Ecto neural progenitor cell (in vitro differentiated cells): ENCODE measurements at places on chromosomes 6 and 20.

DNA sequence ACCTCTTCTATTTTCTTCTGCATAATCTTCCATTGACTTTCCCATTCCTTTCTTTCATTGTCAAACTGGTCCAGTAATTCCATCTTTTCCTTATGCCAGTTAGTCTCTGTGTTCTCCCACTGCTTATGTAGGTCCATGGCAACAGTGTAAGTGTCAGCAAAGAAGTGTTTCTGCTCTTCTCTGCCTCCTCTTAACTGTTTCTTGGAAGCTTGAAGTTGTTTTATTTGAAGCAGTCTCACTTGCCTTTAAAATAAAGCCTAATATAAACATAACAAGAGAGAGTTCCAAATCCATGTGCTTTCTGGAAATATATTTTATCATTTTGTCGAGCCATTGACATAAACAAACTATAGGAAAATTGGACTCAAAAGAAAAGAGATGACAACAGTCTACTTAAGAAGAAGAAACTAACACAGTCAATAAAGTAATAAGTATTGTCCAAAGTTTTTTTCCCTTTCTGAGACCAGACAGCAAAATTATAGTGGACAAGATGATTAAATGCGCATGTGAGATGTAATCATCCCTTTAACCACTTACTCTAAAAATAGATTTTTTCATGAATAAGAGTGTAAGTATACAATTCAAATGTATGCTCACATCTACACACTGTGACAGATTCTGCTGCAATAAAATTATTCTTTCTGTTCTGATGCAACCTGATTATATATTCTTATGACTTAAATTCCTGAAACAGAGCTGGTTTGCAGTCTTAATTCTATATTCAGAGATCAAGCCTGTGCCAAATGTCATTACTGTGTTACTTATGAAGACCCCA, 5.2 kb downstream of the KIAA0408 start:
- no peak for DNase-seq

DNA sequence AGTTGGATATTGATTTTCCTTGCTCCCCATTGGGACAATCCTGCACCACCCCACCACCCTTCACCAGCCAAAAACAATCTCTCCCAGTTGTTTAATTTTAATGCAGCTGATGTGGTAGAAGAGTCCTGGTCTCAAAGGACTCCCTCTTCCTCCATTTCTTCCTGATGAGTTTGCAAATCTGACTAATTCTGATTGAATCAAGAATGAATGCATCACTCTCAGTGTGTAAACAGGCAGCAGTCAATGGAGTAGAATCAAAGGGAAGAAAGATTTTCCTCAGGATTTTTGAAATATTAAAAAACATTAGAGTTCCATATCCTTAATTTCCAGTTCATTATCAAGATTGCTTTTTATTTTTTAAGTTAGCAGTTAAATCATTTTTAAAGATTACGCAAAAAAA, 54.0 kb downstream of the PLG start:
- DNase-seq: no peak

DNA sequence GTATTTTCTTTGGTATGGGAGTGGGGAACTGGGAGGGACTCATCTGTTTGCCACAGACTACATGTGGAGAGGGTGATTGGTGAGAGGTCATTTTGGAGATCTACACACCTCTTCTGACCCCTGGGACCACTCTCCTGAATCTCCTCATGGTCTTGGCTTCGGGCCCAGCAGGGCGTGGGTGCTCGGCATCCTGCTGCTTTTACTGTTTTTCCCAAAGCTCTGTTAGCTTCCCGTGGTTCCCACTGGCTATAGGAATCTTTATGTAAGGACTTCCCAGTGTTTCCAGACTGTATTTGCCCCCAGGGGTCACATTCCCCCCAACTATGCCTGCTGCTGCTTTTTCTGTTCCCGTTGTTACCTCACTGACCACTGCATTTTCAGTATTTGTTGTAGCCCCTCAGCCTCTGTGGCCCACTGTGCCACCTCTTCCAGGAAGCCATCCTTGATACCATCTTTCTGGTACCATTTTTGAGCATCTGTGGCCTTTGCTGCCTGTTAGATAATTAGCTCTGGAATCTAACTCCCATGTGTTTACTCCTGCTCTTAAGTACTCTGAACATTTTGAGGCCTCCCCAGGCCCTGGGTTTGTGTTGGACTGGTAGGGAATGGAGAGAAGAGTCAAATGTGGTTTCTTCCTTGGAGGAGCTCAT, 14.9 kb downstream of the PLCG1 start:
- DNase-seq: no peak

- DNase-seq: no peak
These were observed 652.8 kb downstream of the PRKN start for GRCh38 chr6:162074641-162075275.

GRCh38 chr6:112231164-112231563, 23.2 kb downstream of the LAMA4 start:
- no peak for DNase-seq

DNA sequence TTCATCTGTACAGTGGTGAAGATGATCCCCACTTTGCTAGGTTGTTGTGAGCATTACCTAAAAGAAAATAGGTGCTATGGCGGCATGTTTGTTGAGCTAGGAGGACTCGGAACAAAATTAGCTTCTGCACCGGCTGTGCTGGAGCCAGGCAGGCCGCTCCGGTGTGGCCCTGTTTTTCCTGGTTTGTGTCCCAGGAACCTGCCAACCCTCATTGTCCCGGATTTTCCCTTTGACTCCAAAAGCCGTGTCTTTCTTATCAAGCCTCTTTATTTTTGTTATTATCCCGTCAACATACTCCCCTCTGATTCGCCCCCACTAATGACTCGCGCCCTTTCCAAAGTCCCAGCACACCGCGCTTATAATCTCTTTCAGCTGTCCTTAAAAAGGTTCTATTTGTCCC, 117.0 kb downstream of the MYLK4 start:
- no peak for DNase-seq

DNA sequence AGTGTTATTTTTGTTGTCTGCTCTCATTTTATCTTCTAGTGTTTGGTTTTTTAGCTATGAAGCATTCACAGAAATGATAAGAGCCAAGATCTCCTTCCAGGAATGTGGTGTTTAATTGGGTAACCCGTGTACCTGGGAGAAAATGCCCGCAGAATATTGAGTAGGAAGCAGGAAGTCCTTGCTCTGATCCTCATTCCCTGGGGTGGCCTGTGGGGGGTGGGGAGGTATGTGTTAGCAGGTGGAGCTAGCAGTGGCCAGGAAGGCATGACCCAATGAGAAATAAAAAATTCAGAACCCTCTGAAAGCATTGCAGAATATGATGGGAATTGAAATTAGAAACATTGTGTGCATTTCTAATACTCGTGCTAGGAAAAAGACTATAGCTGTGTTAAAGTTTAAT, 100.8 kb downstream of the DTD1 start:
- DNase-seq: no peak

GRCh38 chr6:161917645-161918044, 643.8 kb upstream of the AGPAT4 start:
- no peak for DNase-seq

DNA sequence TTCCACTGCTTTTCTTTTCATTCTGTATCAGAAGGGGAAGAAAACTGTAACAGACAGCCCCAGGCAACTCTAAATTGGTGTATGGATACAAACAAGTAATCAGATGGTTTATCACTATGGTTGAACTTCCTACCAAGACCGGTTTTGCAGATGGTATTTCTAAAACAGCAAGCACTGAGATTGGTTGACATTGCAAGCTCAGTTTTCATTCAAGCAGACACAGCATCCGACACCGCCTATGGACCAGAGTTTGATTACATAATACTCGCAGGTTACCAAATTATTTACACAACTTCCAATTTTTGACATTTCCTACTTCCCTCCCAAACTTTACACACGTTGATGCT, 209.9 kb downstream of the ALDH8A1 start:
- DNase-seq: no peak

- no peak for DNase-seq
These were observed 157.0 kb downstream of the ADGRG6 start for GRCh38 chr6:142458836-142459235.

DNA sequence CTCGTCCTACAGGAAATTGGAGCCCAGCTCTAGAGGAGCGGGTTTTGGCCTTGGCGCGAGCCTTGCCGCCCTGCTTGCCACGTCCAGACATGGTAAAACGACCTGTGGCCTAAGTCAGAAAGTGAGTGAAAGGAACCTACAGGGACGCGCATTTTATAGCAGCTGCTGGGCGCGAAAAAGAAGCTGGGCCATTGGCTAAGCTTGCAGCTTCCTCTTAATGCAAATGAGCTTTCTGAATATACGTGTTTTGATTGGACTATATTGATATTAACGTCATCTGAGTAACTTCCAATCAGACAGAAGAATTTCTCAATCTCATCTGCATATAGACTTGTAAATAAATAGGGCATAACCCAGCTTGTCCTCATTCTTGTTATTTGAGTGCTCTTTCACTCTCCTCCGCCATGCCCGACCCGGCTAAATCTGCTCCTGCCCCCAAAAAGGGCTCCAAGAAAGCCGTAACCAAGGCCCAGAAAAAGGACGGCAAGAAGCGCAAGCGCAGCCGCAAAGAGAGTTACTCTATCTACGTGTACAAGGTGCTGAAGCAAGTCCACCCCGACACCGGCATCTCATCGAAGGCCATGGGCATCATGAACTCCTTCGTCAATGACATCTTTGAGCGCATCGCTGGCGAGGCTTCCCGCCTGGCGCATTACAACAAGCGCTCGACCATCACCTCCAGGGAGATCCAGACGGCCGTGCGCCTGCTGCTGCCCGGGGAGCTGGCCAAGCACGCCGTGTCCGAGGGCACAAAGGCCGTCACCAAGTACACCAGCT, 18.9 kb downstream of the OR2B2 start:
- peak; percentile 95 for DNase-seq

DNA sequence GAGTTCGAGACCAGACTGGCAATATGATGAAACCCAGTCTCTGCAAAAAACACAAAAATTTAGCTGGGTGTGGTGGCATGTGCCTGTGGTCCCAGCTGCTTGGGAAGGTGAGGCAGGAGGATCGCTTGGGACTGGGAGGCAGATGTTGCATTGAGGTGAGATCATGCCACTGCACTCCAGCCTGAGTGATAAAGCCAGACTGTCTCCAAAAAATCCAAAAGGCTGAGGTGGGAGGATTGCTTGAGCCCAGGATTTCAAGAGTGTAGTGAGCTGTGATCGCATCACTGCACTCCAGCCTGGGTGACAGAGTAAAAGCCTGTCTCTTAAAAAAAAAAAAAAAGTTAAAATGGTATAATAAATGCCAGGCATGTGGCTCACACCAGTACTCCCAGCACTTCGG, 1.3 kb upstream of the PTCRA start:
- no peak for DNase-seq

- no peak for DNase-seq
These were observed 181.0 kb upstream of the MYLIP start for GRCh38 chr6:15947923-15948322.

GRCh38 chr6:92072387-92072786, 1347.0 kb downstream of the EPHA7 start:
- no peak for DNase-seq

DNA sequence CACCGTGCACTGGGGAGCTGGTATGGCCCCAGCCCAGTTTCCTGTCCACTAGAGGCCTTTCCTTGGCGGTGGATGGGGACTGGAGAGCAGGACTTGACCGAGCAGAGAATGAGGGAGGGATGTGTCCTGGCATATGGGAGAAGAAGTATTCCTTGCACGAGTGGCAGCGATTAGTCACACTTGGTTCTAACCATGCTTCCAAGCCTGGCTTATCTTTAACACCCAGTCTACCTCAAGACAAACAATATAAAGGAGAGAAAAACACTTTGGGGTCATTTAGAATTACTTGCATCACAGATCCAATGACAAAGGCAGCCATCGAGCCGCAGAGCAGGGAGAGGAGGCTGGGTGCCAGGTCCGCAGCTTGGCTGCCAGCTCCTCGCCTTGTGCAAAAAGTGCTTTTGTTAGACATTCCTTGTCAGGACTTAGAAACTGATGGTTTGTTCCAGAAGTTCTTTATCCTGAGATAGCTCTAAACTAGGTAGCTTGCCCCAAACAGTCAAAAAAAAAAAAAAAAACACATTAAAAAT, 214.9 kb upstream of the GMDS start:
- DNase-seq: no peak

GRCh38 chr20:19074828-19075516, 137.5 kb upstream of the SLC24A3 start:
- peak; percentile 31 for DNase-seq

GRCh38 chr6:26206868-26207801, 119.9 kb downstream of the HFE start:
- no peak for DNase-seq

GRCh38 chr6:144580039-144580438, 294.9 kb downstream of the UTRN start:
- DNase-seq: no peak
